Stimulated activated CD8-positive, alpha-beta memory T cell treated with anti-CD3 and anti-CD28 coated beads, Interleukin-2, amount 100 ng/mL, for 48 hours (primary cell): ENCODE measurements at places on chromosomes 5 and 9.

DNA sequence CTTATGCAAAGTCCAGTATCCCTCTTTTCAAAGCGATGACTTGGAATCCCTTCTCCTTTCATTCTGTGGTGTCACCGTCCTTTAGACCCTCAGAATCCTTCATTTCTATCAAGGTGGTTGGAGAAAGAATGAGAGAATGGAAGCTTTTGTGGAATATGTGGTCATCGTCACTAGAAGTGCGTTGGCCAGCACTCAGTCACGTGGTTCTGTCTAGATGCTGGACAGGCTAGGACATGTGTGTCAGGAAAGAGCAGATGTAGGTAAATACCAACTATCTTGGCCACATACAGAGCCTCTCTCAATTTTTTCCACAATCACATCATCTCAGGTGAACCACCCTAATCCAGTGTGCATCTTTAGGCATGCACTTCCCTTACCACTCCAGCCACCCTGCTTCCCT is 206.0 kb downstream of the ARRDC3 start:
- DNase-seq: no peak

GRCh38 chr9:82553654-82554366 is 509.1 kb downstream of the RASEF start:
- DNase-seq: no peak

DNA sequence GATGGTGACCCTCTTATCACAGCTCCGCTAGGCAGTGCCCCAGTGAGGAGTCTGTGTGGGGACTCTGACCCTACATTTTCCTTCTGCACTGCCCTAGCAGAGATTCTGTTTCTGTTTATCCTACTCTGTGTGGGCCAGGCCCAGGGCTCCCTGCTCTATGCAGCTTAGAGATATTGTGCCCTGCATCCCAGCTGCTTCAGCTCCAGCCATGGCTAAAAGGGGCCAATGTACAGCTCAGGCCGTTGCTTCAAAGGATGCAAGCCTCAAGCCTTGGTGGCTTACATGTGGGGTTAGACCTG is 2030.7 kb upstream of the CDH9 start:
- DNase-seq: no peak

DNA sequence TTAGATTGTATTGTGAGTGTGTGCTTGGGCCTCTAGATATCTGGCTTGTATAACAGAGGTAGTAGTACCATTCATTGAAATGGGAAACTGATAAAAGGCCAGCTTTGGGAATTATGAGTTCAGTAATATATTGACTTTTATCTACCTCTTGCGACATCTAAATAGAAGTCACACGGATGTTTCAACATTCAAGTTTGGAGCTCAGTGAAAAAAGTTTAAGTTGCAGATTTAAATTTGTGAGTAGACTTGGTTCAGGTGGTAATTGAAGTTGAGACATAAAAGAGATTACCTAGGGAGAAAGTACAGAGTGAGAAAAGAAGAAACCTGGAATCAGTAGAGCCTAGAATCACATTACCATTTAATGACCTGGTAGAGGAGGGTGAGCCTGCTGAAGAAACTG is 189.5 kb downstream of the FER start:
- no peak for DNase-seq

DNA sequence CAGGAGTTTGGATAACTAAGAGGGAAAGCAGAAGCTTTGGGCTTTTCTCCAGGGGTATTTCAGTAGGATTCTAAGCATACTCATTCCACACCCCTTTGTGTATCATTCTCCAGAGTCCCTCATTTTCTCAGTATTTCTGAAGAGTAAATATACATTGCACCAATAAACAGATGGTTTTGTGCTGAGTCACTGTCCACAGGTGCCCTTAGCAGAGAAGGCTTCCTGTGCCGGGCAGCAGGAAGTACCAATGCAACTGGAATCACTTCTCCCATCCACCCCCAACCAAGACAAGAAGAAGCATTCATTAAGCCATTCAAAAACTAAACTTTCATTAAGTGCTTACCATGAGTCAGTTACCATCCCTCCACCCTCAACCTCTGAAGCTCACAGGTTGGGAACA is 3.6 kb upstream of the CCNJL start:
- no peak for DNase-seq

DNA sequence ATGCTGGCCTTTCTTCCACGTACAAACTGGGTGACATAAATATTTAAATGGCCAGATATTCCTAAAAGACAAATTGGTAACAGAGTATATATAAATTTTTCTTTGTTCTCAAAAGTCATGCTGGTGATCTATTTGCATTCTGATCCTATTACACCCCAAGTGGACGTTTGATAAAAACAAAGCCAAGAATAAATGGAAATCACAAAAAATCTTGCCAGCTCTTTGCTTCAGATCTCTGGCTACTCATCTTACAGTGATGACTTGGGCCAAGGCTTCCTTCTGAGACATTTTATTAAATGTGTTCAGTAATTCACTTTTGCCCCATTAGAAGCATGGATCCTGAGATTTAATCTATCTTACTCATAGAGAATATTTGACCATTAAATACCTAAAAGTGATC is 444.3 kb upstream of the PIK3R1 start:
- no peak for DNase-seq
